Substantia nigra (tissue), 51 donors: ENCODE measurements at places on chromosomes 16 and 17.

GRCh38 chr17:61282377-61282776 is 117.3 kb upstream of the TBX2 start:
- no peak for DNase-seq

GRCh38 chr17:29918922-29919856 is 10.8 kb downstream of the SSH2 start:
- DNase-seq: no peak

GRCh38 chr17:29567554-29568330 is 759 bp upstream of the TP53I13 start:
- DNase-seq: peak; percentile 54

- DNase-seq: no peak
Measured at GRCh38 chr17:2214929-2215615, 88.5 kb downstream of the SMG6 start.

- no peak for DNase-seq
Measured at GRCh38 chr16:57474671-57475661, 11.3 kb downstream of the DOK4 start.

DNA sequence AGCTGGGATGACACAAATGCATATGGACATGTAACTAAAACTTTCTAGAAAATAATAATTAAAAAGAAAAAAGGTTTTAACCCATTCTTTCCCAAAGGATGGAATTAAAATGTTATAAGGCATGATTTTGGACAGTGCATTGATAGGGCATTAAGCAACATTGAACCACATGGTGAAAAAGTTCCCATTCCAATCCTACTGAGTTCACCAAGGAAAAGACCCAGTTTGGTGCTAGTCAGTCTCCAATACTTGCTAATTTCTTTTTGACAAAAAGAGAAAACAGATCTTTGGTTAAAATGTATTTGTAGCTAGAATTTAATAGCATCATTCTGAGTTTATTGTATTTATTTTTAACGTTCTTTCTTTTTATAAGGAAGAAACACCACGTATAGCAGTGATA is 28.1 kb downstream of the EMP2 start:
- DNase-seq: no peak

GRCh38 chr16:85617948-85618347 is 4.8 kb downstream of the GSE1 start:
- no peak for DNase-seq

- DNase-seq: no peak
Measured at GRCh38 chr16:49452108-49452507, 78.5 kb downstream of the C16orf78 start.

DNA sequence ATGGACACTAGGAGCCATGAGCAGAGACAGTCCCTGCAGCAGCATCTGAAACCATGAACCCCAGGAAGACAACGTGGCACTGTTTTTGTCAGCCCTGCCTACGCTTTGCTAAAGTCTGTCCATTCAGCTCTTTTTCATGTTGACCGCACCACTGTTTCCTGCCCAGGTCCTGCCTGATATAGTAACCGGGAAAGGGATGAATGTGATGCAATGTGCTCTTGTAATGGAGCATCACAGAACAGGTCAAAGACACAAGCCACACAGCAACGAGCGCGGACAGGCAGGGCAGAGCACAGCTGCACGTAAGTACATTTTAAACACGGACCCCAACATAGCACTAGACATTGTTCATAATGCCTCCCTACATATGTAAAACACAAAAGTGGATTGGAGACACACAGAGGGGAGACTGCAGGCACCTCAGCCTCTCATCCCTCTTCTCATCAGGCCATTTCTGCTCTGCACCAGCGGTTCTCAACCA is 16.9 kb upstream of the TNFRSF13B start:
- no peak for DNase-seq

- DNase-seq: no peak
Measured at GRCh38 chr17:35742896-35743477, 10.1 kb downstream of the GAS2L2 start.

- DNase-seq: no peak
Measured at GRCh38 chr17:22461460-22462145, 769.3 kb downstream of the KCNJ18 start.

DNA sequence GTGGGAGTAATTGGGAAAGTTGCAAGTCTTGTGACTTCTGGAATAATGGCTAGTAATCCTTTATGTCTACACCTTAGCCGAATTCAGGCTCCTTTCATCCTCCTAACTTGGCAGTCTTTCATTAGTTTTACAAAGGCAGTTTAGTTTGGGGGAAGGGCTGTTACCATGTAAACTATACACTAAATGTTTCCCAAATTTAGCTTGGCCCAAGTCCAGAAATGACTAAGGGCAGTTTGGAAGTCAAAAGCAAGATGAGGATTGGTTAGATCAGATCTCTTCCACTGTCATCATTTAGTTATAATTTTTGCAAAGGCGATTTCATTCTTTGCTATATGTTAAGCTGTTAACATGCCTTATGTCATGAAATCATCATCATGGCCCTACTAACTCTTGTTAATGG is 115.4 kb upstream of the CACNG3 start:
- no peak for DNase-seq

- DNase-seq: no peak
Measured at GRCh38 chr17:4082136-4082924, 60.5 kb downstream of the ZZEF1 start.

- DNase-seq: no peak
Measured at GRCh38 chr17:7620835-7621234, 6.1 kb upstream of the FXR2 start.

DNA sequence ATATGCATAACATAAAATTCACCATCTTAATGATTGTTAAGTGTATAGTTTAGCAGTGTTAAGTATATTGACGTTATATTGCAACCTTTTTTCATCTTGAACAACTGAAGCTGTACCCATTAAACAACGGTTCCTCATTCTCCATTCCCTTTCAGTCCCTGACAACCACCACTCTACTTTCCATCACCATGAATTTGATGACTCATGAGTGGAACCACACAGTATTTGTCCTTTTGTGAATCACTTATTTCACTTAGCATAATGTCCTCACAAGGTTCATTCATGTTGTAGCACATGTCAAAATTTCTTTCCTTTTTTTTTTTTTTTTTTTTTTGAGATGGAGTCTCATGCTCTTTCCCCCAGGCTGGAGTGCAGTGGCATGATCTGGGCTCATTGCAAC is 46.0 kb downstream of the HOXB1 start:
- no peak for DNase-seq
